Natural killer cell (primary cell): ENCODE measurements at places on chromosomes 1 and 21.

- no peak for DNase-seq
Measured at GRCh38 chr1:228016181-228016510, 9.3 kb downstream of the WNT3A start.

DNA sequence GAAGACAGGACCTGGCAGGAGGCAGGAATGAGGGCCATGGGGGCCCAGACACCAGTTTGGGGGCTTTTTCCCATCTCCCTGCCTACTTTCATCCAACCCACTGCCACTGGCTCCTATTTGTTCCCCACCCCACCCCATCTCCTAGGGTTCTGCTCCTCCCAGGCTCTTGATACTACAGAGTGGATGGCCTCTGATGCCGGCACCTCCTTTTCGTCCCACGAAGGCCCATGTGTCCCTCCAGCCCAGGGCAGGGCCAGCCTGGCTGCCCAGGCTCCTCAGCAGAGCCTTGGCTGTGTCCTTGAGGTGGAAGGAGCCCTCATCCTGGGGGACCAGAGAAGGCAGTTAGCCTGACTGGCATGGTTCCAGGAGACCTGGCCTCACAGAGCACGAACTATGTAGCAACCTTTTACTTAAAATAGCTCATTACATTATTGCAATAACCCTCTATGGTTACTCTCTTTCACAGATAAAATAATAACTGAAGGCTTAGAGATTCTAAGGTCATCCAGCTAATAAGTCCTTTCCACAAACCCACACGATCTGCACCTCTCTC lies 3.5 kb downstream of the POMGNT1 start:
- DNase-seq, result no peak

GRCh38 chr21:39085843-39086405 lies 97.3 kb downstream of the PSMG1 start:
- DNase-seq, result no peak

GRCh38 chr1:23650344-23650990 lies 41.1 kb upstream of the RPL11 start:
- DNase-seq, result no peak

GRCh38 chr1:37884145-37884544 lies 24.8 kb upstream of the MTF1 start:
- DNase-seq, result no peak

- no peak for DNase-seq
Measured at GRCh38 chr1:89888480-89889322, 67.9 kb downstream of the LRRC8D start.

- DNase-seq, result no peak
Measured at GRCh38 chr1:214808845-214809460, 206.0 kb downstream of the CENPF start.

- no peak for DNase-seq
Measured at GRCh38 chr1:192002063-192002462, 156.2 kb upstream of the RGS18 start.

- DNase-seq, result no peak
Measured at GRCh38 chr1:143691971-143692529, 279.7 kb downstream of the FAM72C start.

GRCh38 chr21:32515874-32516273 lies 69.4 kb downstream of the TCP10L start:
- DNase-seq, result no peak

DNA sequence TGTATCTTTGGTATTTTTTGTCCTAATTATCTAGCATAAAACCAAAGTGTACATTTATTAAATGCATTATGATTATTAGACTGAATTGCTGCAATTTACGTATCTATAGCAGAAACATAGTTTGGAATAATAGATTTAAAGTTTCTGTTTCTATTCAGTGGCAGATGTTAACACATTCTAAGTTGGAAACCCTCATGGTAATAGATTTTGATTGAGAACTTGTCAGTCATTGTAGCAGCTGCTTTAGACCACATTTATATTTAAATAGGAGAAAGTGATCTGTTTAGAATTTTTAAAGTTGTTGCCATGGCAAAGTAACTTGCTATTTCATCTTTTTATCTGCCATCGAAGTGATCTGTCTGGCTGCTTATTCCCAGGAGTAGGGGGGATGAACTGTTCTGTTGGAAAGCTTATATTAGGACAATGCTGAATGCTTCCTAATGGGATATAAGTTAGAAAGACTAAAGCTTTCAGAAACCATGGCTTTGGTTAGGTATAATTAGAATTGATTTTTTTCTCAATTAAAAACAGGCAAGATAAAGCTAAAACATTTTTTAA lies 61.6 kb downstream of the HS2ST1 start:
- no peak for DNase-seq

GRCh38 chr21:45413922-45414321 lies 9.0 kb downstream of the COL18A1 start:
- DNase-seq, result no peak

DNA sequence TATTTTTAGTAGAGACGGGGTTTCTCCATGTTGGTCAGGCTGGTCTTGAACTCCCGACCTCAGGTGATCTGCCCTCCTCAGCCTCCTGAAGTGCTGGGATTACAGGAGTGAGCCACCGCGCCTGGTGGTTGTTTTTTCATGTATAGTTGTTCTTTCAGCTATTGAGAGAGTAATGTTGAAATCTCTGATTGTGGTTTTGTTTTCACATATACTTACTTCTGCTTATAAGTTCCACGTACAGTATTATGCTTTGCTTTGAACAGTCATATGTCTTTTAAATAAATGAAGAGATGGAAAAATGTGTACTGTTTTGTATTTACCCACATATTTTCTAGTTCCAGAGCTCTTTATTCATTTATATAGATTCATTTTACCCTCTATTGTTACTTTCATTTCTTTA lies 44.5 kb downstream of the MARK1 start:
- no peak for DNase-seq

- DNase-seq, result no peak
Measured at GRCh38 chr1:207319199-207319598, 2.3 kb upstream of the CD55 start.

DNA sequence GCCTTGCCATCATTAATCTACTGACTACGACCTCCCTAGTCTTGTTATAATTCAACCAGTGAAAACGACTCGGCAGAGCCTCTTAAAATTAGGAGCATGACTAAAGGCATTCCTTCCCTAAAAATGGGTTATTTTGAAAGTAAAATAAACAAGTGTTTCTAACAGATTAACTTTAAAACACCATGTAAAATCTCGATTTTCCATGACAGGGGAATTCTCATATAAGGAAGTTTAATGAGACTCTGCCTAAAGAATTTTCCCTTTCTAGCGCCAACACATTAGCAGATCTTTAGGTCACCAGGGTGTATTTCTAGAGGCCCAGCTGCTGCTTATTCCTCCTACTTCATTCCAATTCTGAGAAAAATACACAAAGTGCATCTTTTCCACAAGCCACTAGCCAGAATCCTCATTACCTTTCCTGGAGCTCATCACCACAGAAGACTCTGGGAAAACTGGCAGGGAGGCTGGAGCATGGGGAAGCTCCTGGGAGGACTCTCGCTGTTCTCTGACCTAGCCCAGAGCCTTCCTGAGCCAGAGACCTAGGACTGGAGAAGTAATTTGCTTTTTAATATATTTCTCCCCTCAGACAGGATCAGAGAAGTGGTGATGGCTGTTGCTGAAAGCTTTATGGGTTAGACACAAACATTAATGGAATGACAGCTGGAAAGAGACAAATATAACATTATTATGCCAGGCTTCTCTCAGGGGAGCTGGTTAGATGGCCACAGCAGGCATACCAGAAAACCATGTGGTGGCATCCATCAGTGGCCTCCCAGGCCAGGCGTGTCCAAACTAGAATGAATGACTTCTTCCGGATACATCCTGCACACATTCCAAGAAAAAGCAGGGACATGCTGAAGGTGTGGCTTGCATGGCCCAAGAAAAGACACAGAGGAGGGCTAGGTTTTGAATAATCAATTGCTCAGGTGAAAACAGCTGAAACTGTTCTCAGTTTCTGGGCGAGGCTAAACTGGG lies 63.6 kb upstream of the CTTNBP2NL start:
- DNase-seq, result no peak

GRCh38 chr1:115179397-115180079 lies 90.2 kb upstream of the TSPAN2 start:
- no peak for DNase-seq

GRCh38 chr1:31570228-31570627 lies 6.1 kb upstream of the TINAGL1 start:
- DNase-seq, result peak; percentile 4

GRCh38 chr1:90936731-90937130 lies 85.1 kb downstream of the ZNF644 start:
- no peak for DNase-seq

- DNase-seq, result no peak
Measured at GRCh38 chr1:200856716-200857357, 15.9 kb upstream of the GPR25 start.

DNA sequence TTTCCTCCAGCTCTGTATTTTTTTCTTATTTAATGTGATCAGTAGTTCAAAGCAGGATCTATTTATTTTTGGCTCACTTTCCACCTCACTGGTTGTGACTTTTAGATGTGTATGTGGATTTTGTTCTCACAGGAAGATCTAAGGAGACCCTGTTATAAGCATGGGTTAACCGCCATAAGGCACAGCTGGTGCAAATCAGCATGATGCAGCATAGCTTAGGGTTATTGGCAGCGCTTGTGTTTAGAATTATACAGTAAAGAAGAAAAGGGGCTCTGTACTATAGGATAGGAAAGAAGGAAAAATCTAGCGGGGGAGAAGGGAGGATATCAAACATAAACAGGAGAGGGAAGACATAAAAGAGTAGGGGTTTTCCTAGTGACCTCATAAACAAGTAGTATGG lies 26.9 kb upstream of the RGL1 start:
- DNase-seq, result no peak
